ENCODE measurements at places on chromosomes 2 and 18.

DNA sequence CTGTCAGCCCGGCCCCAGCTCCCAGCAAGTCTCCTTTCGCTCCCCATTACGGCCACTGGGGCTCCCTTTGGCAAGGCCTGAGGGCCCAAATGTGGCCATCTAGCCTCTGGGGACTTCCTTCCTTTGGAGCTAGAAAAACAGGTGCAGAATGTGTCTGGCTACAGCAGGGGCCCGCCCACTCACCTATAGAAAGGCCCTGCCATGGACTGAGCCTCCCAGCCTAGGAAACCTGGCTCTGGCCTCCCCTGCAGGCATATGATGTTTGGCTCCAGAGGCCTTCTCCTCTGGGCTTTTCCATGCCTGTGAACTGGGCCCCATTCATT, 55.3 kb upstream of the ALPP start:
- DNase-seq, result no peak

DNA sequence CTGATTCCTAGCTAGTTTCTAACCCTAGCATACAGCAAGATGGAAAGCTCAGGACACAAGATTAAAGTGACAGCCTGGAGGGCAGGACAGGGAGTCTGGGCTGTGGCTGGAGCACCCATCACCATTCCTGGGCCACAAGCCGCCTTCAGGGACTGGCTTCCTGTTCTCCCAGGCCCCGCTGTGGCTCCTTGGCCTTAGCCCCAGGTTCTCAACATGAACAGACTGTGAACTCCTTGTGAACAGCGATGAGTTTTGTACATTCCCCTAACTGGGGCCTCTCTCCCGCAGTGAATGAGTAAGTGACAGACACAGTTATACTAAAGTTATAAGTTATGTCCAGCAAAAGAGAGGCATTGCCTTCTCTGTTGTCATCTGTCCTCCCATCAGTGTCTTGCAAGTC, 35.9 kb upstream of the SLC14A1 start:
- DNase-seq, result no peak

- no peak for DNase-seq
These were observed 250.5 kb downstream of the CAMKMT start for GRCh38 chr2:44612276-44612675.

GRCh38 chr2:168363347-168364092, 92.6 kb upstream of the CERS6 start:
- DNase-seq, result no peak

GRCh38 chr2:10452312-10452711, 4.2 kb upstream of the ODC1 start:
- no peak for DNase-seq

DNA sequence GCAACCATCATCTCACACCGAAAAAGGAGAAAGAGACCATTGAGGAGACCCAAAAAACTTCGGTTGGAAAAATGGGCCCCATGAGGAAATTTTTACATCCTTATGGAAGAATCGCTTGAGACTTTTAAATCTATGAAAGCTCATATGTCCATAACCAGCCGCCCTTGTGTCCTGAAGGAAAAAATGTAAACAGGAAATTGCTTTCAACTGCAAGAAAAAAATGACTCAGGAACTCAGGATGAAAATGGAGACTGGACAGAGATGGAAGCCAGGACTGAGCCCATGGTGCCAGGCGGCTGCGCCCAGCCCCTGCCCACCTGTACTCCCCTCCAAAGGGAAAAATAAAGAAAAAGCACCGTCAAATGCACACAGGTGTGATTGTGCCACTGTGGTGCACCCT, 81.5 kb upstream of the SLC66A3 start:
- DNase-seq, result no peak
